ENCODE measurements at places on chromosomes 11 and 22.

DNA sequence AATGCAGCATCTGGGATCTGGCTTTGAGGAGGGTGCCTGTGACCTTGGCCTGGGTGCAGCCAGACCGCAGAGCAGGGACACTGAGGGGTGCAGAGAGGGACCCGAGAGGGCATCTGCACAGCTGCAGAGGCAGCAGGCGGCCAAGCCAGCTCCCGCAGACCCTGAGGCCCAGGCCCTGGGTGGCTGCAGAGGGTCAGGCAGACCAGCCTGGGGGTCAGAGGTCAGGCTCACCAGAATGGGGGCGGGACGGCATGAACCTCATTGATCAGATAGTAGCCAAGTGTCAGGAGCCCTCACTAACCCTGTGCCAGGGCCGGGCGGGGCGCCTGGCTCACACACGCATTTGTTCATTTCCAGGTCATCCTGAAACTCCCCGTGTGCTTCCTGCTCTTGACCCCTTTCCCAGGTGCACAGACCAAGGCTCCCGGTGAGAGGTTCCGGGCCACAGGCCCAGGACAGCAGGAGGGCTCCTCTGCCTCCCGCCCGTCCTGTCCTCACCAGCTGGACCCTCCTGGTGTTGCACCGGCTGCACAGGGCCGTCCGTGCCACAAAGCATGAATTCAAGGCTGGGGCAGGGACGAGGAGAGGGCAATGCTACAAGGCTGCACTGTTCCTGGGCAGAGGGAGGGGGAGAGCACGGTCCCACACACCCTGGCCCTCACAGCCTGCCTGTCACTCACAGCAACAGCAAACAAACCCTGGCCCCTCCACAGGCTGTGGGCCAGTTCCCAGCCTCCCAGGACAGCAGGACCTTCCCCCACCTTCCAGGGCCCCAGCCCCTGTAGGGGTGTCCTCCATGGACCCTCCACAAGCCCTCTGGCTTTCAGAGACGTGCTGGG is 3.3 kb downstream of the RTN4R start:
- no peak for DNase-seq

GRCh38 chr22:19982991-19983578 is 33.5 kb downstream of the ARVCF start:
- no peak for DNase-seq

DNA sequence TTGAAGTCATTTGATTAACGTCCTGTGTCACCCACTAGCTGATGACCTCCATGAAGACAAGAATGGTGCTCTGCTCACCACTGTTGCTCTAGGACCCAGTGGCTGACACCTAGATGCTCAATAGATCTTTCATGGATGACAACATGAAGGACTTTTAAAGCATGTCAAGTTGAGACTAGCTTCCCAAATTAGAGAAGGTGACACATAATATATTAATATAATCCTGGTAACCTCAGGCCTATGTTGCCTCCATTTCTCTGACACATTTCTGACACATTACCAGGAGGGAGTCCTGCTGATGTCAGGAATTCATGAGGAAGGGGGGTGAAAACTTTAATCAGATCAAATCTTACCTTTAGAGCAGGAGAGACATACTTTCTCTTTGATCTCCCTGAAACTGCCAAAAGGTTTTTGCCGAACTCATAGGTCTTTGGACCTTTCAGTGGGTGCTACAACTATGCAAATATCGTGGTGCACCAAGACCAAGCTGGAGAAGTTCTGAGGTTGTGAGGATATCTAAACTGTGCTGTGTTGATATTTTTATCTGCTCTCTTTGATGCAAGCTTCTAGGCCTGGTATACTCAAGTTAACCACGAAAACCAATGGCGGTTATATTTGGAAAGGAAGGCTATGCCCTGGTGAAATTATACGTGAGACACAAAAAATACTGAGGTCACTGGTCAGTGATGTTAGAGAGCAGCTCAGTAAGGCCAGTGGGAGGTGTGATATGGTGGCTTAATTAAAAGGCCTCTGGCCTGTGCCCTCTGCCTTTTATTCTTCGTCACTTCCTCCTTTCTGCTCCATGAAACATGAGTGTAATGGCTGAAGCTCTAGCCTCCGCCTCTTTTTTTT is 13.2 kb upstream of the AMPD3 start:
- DNase-seq: no peak

GRCh38 chr11:8252388-8252787 is 11.3 kb downstream of the LMO1 start:
- DNase-seq: no peak

- no peak for DNase-seq
Observed at GRCh38 chr11:63599211-63600122, 14.8 kb downstream of the PLAAT3 start.

DNA sequence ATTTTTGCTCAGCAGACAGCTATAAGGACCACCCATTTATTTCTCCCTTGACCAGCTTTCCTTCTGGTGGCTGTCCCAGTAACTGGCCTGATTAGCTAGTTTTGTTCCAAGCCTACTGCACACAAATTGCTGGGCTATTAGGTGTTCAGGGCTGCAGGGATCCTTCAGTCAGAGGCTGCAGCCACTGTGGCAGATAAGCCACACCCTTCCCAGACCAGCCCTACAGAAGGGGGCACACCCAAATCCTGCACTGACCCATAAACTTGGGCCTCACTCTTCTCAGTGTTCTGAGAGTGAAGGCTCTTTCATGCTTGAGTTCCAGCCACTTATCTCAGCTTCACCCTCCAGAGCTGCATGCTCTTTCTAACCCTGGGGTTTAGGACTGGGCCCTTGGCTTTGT is 200.0 kb downstream of the AASDHPPT start:
- no peak for DNase-seq

- no peak for DNase-seq
Observed at GRCh38 chr11:26931248-26931631, 62.7 kb upstream of the FIBIN start.

DNA sequence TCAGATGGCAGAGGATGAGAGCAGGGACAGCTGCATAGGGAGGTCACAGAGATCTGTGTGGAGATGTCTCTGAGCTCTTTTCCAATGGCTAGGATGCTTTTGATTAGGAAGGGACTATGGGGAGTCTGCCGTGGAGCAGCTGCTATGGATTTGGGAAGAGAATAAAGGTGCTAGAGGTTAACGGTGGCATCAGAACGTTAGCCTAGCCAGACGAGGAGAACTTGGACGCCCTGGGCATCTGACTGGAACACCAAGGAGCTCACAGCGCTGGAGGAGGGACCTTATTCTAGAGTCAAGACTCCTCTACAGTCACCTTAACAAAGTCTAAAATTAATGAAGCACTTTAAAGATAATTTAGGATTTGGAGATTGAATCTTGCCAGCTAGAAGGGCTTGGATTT is 157.2 kb upstream of the B3GAT1 start:
- DNase-seq: no peak

GRCh38 chr11:131750692-131751091 is 380.3 kb downstream of the NTM start:
- DNase-seq: no peak

- DNase-seq: no peak
Observed at GRCh38 chr11:4049006-4049405, 45.6 kb upstream of the RRM1 start.

DNA sequence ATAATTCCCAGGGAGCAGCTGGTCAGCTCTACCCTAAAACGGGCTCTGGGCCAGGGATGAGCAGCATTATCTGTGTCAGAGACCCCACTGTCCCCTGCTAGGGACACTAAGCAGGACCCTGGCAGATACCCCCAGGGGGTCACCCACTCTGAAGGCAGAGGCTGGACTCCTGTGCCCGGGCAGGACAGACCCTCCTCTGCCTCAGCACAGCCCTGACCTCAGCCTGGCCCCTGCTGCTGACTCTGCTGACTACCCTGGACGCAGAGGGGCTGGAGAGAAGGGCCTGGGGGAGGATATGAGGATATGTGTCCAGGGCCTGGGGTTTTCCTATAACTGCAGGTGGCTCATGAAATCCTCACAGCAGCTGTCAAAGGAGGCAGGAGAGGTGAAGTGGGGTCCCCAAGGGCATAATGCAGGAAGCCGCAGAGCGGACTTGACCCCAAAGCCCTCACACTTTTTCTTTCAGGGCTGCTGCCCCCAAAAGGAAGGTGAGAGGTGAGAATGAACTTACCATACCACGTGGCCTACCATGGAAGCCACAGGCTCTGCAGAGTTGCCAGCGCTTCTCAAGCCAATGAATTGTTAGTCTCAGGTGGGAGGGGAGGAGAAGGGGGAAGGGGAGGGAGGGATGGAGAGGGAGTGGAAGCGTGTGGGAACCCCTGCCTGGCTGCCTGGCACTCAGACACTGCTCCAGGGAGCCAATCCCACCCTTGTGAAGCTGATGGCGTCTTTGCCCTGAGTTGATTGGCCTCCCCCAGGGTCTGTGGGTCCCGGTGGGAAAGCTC is 76.7 kb upstream of the WNT11 start:
- DNase-seq: no peak

DNA sequence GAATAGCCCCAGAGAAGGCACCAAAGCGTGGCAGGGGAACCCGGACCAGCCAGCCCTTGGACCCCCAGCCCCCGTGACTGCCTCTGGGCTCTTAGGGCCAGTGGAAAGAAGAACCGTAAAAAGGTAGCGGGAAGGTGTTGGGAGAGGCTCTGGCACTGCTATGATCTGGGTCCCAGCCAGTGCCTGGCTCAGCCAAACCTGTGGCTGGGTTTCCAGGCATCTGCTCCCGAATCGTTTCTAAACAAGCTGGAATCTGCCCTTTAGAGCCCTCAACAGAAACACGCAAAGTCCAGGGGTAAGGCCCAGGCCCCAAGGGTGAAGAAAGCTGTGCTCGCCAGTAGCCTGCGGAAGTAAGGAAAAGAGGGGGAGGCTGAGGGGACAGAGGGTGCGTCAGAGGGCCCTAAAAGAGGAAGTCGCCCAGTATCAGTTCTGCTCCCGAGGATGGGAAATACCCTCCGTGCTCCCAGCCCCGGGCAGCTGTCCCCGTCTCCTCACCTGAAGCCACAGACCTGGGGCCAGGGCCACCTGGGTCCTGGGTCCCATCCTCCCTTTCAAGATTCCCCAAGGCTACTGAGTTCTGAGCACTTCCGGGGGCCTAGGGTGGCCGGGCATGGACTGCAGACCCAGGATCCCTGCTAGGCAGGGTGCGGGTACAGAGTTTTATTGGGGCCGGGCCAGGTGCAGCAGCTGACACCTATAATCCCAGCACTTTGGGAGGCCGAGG is 24.7 kb downstream of the IL10RA start:
- no peak for DNase-seq

GRCh38 chr11:125489166-125489565 is 6.9 kb downstream of the FEZ1 start:
- no peak for DNase-seq

GRCh38 chr11:2143799-2144543 is 4.8 kb upstream of the IGF2 start:
- no peak for DNase-seq

DNA sequence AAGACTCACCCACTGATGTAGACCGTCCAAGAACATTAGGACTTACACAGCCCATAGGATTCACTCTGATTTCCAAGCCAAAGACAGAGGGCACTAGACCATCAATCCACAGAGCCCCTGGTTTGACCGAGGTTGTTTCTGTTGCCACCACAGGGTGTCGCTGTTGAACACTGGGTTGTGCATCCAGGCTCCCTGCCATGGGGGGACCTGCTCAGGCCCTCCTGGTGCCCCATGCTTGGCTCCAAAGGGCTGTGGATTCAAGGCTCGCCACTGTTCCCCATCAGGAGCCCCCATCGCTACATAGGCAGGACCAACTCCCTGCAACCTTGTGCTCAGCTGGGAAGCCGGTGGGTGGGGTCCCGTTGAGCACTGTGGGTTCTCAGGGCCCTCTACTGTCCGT is 128.0 kb upstream of the ANO1 start:
- DNase-seq: no peak

DNA sequence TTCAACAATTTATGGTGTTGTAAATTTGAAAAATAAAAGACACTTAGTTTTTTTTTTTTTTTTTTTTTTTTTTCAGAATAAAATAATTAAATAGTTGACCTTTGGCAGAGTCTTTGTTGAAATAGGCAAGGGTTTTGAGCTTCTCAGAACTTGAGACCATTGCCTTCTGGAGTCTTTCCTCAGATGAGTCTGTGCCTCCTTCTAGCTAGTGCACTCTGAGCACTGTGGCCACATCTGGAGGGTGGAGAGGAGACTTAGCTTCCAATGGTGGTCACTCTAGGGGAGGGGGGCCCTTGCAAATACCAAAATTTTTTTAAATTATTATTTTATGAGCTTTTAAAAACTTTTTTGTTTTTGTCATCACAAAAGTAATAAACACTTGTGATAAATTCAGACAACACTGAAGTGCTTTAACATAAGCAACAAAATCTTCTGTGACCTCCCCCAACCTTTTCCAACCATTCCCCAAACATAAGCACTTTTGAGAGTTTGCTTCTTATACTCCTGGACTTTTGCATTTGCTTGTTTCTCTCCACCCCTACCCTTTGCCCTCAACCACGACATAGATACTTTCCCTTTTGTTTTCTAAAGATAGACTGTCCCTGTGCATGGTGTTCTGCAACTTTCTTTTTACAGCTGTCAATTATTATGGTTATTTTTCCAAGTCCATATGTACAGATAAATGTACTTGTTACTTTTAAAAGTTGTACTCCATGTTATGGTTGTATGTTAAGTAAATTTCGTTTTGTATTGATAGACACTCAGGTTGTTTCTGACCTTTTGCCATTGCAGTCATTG is 41.1 kb downstream of the BMAL1 start:
- DNase-seq: no peak

GRCh38 chr22:32557444-32557843 is 82.8 kb downstream of the FBXO7 start:
- no peak for DNase-seq

DNA sequence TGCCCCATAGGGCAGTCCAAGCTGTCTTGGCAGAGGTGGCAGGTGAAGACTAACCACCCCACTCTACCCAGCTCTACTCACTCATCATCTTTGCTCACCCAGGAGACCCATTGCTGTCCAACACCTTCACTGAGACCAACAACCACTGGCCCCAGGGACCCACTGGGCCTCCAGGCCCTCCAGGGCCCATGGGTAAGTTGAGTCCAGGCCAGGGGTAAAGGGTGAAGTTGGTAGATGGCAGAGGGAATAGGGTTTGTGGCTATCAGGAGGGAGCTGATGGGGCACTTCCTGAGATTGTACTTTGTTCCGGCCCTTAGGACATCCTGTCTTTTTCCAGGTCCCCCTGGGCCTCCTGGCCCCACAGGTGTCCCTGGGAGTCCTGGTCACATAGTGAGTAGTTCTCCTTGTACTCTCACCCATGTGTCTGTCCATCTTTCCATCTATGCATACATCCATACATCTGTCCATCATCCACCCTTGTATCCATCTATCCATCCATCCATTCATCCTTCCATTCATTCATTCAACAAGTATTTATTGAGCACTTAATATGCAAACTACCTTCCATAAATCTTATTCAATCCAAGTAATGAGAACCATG is 27.7 kb downstream of the EMID1 start:
- no peak for DNase-seq

- DNase-seq: peak; percentile 19
Observed at GRCh38 chr11:1837171-1838076, 1.4 kb upstream of the TNNI2 start.

Data from NCI-H460 (cell line).